ENCODE measurements at places on chromosomes 11 and 22. TPM values are rescaled to one million over a fixed set of nuclear protein-coding genes. Genes with fewer than 3 reads are reported as not detected.
A peak's percentile ranks its signal among the peaks of the same experiment; 100 is the strongest.

RHOD gene
- 12.2 TPM for total RNA-seq

C22orf42 gene
- total RNA-seq, result not detected

KRTAP5-11 gene
- total RNA-seq, result not detected

CDHR5 gene
- not detected for total RNA-seq

CASTOR1 gene
- total RNA-seq, result 16.2 TPM

BATF2 gene
- total RNA-seq, result 8.6 TPM

DNA sequence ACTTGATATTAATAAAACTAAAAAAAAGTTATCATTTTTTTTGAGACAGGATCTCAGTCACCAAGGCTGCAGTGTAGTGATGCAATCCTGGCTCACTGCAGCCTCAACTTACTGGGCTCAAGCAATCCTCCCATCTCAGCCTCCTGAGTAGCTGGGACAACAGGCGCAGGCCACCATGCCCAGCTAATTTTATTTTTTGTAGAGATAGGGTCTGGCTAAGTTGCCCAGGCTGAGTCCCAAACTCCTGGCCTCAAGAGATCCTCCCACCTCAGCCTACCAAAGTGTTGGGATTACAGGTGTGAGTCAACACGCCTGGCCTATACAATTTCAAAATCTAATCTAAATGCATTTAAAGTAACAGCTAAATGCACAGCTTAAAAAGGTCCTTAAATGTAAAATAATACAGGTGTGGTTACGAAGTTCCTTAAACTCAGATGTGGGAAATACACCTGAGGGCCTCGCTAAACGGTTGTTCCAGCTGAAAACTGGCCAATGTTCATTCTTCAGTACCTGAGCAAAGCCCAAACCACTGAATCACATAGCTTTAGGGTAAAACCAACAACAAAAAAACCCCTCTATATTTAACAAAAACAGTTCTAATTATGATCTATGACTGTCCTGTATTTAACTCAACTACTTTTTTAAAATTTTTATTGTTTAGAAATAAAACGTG lies 11.8 kb downstream of the NAP1L4 start:
- H3K27me3 ChIP-seq, result no peaks in the 10 kb centered on the region
- H3K4me3 ChIP-seq, result no peak overlapping the region
- H3K4me1 ChIP-seq, result peaks cover 7% of the 10 kb centered on the region
- H3K36me3 ChIP-seq, result peaks cover 39% of the 10 kb centered on the region
- DNase-seq, result no peak

GRCh38 chr11:117918366-117919255 lies 10.6 kb downstream of the TMPRSS13 start:
- DNase-seq, result no peak
- no peak overlapping the region for H3K27ac ChIP-seq
- H3K4me1 ChIP-seq, result no peaks in the 10 kb centered on the region

- H3K4me1 ChIP-seq, result peaks cover 44% of the 10 kb centered on the region
- H3K36me3 ChIP-seq, result no peaks in the 10 kb centered on the region
- no peaks in the 10 kb centered on the region for H3K27me3 ChIP-seq
- H3K27ac ChIP-seq, result peak overlapping the region; percentile 12
Measured at GRCh38 chr11:122732342-122733315, 77.1 kb downstream of the UBASH3B start.

DNA sequence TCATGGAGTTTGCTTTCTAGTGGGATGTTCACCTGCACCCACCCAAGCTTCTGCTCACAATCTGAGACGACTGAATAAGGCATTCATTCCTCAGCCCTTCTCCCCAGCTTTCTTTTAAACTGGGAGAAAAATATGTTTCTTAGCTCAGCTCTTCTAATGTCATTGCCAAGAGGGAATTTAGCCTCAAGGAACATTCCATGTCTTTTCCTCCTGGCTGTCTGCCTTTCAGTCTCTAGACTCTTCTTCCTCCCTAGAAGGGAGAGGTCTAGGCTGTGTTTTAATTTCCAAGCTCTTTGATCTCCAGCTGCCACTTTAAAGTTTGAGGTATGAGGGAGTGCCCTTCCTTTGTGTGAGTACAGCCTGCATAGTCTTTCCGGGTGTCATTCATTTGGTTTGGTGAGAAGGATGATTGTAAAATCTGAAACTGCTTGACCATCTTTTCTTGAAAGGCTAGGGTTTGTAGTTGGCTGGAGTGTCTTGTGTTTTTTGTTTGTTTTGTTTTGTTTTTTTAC lies 11.7 kb upstream of the HTATIP2 start:
- DNase-seq, result no peak
- H3K36me3 ChIP-seq, result no peaks in the 10 kb centered on the region
- no peak overlapping the region for H3K4me3 ChIP-seq
- H3K27me3 ChIP-seq, result no peaks in the 10 kb centered on the region

- H3K4me3 ChIP-seq, result no peak overlapping the region
- no peaks in the 10 kb centered on the region for H3K27me3 ChIP-seq
- H3K27ac ChIP-seq, result no peak overlapping the region
- H3K36me3 ChIP-seq, result no peaks in the 10 kb centered on the region
- H3K4me1 ChIP-seq, result no peaks in the 10 kb centered on the region
Measured at GRCh38 chr22:33519974-33520903, 400.0 kb downstream of the LARGE1 start.

DNA sequence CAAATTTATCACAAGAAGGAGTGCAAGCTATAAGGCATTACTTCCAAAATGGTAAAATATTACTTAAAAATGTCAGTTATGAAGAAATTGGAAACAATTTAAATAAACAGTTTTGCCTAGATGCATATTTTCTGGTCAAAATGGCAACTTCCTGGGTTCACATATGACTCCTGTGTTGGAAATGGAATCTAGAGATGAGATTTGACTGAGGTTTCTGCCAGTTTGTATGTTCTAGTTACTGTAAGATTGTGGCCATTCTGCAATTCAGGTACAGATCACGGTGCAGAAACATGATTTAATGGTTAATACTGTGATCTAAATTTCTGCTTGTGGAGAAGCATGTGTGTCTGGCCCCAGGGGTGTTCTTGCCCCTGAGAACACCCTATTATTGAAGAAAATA lies 3.4 kb upstream of the OR4C6 start:
- DNase-seq, result no peak
- H3K36me3 ChIP-seq, result no peaks in the 10 kb centered on the region
- H3K27me3 ChIP-seq, result no peaks in the 10 kb centered on the region
- H3K27ac ChIP-seq, result no peak overlapping the region

DNA sequence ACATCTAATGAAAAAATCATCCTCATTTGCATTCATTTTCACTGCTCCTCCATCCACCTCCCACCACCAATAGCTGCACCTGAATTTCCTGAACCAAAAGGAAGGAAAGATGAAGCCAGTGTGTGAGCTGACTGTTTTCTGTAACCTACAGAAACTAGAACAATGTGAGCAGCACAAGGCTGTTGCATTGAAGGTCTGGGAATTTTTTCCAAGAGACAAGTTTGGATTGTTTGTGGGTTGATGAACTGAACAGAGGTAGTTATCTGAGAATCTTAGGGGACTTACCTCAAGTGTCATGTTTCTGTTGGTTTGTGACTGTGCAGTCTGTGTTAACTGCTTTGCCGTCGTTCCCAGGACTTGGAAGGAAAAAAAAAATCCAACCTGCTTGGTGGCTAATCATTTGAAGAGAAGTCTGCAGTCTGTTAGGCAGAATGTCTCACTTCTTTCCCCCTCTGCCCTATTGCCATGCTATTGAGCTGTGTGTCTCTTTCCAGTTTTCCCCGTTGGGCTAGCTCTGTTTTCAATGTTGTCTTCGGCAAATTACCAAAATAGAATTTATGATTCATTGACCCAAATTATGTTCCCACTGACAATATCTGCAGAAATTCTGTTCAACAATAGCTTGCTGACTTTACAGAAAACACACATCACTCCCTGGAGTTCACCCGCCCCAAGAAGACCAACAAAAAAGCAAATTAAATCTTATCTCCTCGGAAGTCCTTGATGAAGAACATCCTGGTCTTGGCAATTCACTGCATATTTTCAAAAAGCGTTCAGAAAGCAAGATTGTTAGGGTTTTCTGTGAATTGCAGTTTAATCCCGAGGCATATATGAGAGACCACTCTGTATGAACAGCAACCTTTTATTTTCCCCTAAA lies 76.0 kb downstream of the SC5D start:
- H3K27ac ChIP-seq, result no peak overlapping the region
- no peak overlapping the region for H3K4me3 ChIP-seq
- H3K4me1 ChIP-seq, result peaks cover 18% of the 10 kb centered on the region
- no peaks in the 10 kb centered on the region for H3K27me3 ChIP-seq
- no peak for DNase-seq

DNA sequence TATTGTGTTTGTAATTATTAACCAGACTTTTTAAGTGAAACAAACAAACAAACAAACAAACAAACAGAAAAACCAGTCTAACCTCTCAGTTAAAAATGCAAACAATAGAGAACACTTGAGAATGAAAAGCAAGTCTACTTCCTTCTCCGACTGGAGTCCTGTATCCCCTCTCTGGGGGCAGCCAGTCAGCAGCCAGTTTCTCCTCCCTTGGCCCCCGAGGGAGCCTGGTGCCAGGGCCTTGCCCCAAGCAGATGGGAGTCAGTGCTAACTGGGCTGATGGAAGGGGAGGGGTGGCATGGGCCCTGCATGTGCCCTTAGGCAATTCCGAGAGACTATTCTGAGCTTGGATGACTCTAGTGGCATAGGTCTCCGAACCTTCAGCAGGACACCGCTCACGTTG lies 137.2 kb downstream of the GRIK4 start:
- no peaks in the 10 kb centered on the region for H3K36me3 ChIP-seq
- H3K4me3 ChIP-seq, result no peak overlapping the region
- no peak overlapping the region for H3K27ac ChIP-seq
- no peaks in the 10 kb centered on the region for H3K4me1 ChIP-seq
- no peaks in the 10 kb centered on the region for H3K27me3 ChIP-seq

DNA sequence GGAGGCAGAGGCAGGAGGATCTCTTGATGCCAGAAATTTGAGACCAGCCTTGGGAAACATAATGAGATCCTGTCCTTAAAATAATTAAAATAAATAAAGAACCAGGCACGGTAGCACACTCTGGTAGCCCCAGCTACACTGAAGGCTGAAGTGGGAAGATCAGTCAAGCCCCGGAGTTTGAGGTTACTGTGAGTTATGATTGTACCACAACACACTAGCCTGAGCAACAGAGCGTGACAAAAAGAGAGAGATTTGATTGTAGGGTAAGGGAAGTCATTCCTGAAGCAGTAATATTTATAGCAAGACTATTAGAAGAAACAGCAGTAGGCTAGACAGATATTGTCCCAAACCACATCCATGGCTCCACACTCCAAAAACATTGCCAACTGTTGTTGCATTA lies 1408.4 kb upstream of the TENM4 start:
- no peaks in the 10 kb centered on the region for H3K36me3 ChIP-seq
- H3K4me3 ChIP-seq, result no peak overlapping the region
- H3K27ac ChIP-seq, result no peak overlapping the region
- no peak for DNase-seq

GRCh38 chr22:38467904-38468442 lies at the start of gene KDELR3:
Gene KDELR3 (plus strand): TSS chr22:38468096. CDS start chr22:38468234, 138 bp downstream.
- peaks cover 17% of the 10 kb centered on the region for H3K4me1 ChIP-seq
- H3K27me3 ChIP-seq, result peaks cover 19% of the 10 kb centered on the region
- H3K27ac ChIP-seq, result peak within 1 kb of the TSS; percentile 69
- H3K4me3 ChIP-seq, result peak within 1 kb of the TSS; percentile 63
- no peaks in the 10 kb centered on the region for H3K36me3 ChIP-seq

All from lower lobe of right lung (tissue), 2 donors.